ENCODE measurements at places on chromosomes 3 and 15.

DNA sequence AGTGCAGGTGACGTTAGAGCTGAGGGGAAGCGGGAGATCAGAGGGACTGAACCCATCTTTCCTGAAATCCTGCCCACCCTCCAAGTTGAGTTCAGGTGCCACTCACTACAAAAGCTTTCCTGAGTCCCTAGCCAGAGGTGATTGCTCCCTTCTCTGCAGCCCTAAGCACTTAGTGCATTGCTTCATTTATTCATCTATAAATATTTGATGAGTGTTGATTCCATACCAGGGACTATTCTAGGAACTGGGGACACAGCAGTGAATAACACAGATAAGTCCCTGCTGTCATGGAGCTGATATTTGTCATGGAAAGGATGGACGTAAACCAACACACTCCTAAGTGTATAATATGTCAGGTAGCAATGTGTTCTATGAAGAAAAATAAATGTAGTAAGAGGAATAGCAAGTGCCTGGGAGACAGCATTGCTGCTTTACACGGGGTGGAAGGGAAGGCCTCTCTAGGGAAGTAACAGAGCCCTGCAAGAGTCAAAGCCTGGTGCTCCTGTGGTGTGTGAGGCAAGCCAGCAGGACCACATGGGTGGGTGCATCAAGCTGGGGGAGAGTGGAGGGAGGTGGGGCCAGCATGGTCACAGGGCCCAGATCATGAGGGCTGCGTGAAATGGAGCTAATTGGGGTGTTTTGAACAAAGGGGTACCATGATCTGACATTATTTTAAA is 18.6 kb downstream of the ALPK3 start:
- DNase-seq, result no peak

GRCh38 chr15:38112406-38112805 is 140.2 kb upstream of the SPRED1 start:
- DNase-seq, result no peak

GRCh38 chr3:121821421-121822199 is 13.2 kb downstream of the IQCB1 start:
- no peak for DNase-seq

GRCh38 chr3:198043119-198043518 is 83.1 kb downstream of the LMLN start:
- DNase-seq, result no peak

DNA sequence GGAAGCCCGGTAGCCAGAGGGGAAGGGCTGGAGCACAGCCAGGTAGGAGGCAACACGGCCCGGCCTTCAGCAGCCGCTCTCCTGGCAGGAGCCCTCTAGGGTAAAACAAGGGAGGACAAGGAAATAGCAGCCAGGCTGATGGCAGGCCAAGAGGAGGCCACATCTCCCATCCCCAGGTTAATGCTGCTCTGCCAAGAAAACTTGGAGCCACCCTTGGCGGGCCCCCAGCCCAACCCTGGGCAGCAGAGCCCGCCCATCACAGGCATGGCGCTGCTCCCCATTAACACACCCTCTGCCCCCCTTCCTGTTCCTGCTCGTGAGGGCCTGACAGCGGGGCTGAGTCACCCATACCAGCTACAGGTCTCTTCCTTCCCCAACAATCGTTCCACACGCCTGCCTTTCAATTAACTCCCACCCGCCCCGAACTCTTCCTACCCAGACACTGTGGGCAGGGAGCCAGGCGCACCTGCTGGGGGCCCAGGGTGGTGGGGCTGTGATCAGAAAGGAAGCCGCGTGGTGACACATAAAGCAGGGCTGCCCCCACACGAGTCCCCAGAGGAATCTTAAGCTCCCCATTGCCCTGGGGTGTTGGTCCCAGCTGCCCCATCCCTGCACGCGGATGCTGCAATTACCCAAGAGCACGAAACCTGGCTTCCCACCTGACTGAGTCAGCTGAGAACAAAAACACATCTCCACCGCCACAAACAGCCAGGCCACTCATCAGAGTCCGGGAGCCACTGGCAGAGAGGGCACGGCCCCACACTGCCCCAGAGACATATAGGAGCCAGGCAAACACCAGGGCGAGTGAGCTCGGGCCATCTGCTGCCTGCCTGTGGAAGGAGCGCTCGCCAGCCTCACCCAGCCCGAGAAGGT is at the start of gene C15orf62:
Gene C15orf62 (plus strand): TSS at position 707 of the 873 bp plus-strand sequence. CDS start 516 bp downstream, outside the sequence.
- DNase-seq, result no peak

DNA sequence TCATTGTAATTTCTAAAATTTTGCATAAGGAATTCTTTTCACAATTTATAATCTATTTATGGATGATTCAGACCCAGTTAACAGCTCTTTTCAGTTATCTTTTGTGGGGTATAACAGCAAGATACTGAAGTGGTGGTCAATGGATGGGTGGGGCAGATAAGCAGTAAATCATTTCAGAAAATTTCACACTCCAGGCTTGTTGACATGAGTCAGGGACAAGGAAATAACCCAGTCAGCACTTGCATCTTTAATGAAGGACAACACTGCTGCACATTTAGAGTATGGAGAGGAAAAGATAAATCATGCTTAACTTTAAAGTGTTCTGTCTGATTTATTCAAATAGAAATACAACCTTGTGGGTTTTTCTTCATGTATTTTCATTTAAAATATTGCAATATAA is 181.6 kb downstream of the ROBO1 start:
- DNase-seq, result no peak

DNA sequence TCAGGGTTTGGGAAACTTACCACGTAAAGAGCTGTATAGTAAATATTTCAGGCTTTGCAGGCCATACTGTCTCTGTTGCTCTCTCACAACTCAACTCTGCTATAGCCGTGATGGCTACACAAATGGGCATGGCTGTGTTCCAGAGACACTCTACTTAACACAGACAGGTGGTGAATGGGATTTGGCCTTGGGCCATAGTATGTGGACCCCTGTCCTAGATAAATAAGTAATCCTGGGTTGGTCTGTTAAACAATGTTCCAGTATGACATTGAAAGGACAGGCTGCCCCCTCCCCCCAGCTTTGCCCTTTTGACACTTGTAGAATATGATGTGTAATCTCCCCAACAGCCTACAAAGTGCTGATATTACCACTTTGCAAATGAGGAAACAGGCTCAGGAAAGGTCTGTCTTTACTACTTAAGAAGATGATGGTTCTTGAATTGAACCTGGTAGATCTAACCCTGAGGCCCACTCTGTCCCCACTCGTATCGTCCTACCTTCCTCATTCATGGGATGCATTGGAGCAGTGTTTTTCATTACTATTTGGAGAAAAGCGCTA is 38.4 kb downstream of the SLCO3A1 start:
- DNase-seq, result no peak

DNA sequence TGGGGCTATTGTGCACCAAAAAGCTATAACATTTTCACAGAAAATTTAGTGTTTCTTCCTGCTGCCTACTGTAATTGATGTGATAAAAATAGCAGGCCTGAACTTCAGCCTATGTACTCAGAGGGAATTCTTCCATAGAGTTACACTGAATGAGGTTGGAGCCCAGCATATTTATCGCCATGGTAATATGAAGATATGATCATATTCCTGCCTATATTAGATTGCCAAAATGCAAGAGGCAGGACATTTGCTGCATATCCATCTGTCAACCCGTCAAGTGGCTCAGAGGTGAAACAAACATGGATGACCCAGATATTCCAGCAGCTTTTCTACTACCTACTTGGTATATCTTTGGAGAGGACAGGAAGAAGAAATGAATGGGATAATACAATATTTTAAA is 1150.6 kb downstream of the TBL1XR1 start:
- no peak for DNase-seq

DNA sequence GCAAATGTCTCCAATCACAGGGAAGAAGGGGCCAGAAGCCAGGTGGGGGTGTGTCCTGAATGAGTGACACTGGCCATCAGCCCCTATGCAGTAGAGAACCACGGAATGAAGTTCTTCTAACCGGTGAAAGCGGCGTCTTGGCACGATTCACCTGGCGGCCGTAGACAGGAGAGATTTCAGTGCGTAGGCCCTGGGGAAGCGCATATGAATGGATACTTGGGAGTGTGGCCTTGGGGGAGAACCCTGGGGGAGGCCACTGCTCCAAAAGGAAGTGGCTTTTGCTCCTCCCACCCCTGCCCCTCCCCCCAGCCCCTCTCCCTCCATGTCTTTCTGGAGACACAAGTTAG is 43.6 kb downstream of the RBPMS2 start:
- no peak for DNase-seq

DNA sequence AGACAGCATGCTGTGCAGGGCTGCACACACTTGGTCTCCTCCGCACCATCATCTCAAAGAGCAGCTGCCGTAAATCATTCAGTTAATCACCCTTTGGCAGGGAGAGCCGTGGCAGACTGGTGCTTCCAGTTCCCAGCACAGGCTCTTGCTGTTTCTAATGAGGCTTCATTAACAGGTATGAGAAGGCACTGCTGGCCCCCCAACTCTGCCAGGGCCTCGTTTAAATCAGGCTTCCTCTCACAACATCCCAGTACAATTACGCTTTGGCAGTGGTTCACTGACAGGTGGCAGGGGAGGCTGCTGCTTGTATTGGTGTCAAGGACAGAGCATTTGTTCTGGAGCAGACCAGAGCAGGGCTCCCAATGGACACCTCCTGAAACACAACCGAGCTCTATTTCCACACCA is 77.1 kb downstream of the BFSP2 start:
- no peak for DNase-seq

Data from right lung (tissue), 10 donors.